ENCODE measurements at places on chromosomes 12 and 14. TPM values are rescaled to one million over a fixed set of nuclear protein-coding genes. Genes with fewer than 3 reads are reported as not detected.

DNA sequence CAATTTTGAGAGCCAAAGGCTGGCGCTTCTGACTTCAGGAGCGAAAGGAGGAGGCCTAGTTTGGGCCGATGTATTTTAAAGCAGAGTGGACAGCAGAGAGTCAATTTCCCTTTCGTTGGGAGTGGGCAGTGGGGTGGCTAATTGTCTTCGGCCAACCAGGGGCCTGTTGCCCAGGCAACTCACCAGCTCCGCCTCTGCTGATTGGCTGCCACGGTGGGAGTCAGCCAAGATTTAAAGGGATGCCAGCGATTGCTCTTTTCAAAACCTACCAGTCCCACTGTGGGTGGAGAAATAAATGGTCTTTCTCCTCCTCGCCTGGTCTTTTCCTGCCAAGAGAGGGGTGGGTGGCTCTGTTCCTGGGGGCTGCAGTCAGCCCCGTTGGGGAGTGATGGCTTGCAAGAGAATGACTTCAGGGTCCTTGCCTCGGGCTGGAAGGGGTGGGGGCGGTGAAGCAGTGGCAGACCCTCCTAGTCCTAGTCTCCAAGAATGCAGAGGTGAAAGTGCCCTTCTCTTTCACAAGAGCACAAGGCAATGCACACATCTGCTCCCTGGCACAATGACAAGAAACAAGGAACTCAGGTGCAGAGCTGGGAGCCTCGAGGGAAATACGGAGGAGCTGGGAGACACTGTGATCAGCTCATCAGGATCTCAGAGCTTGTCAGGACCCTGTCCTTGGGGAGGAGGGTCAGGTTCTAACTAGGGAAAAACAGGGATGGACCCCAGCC, 37.7 kb downstream of the RASAL1 start:
- DNase-seq = no peak

DNA sequence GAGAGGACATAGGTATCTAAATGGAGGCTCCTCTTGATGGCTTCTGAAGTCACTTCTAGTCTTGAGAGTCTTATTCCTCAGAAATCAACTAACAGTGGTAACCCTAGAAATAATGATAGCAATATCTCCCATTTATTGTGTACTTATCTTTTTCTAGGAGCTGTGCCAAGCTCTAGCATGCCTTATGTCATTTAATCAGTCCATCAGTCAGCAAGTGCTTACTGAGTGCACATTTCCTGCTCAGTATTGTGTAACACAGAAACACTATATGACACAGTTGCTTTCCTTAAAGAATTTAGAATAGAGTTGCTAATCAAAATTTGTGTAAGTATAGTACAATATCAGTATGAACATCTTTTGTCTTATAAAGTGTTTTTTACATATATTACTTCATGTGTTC, 36.6 kb downstream of the KRT76 start:
- DNase-seq = no peak

DNA sequence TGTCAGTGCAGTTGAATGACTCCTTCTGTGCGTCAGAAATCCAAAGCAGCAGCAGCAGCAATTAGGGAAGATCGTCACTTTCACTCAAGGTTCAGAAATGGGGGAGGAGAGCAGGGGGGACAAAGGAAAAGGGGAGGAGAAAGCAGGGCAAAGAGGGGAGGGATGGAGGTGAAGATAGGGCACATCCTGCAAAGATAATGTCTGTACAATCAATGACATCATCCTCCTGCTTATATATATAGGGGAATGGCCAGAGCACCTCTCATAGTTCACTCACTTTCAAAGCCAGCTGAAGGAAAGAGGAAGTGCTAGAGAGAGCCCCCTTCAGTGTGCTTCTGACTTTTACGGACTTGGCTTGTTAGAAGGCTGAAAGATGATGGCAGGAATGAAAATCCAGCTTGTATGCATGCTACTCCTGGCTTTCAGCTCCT, at the start of gene NTS:
TSS of gene NTS (plus strand) at position 265 of the 431 bp plus-strand sequence. CDS start at position 374, 109 bp downstream.
- no peak for DNase-seq

DNA sequence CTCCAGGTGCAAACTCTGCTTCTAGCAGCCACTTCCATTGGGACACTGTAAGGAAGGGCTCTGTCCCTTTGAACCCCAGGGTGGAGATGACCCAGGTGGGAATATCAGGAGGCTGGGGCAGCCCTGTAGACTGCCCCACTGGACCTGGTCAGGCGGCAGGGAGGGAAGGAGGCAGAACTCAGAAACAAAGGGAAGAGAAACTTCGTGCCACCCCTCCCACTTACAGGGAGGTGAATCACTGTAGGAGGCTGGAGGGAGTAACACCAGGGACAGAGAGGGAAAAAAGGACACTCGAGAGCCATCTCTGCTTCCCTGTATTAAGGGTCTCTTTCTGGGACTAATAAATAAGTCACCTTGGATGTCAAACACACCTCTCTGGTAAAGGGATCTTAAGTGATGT, 37.4 kb downstream of the ISCA2 start:
- no peak for DNase-seq

DNA sequence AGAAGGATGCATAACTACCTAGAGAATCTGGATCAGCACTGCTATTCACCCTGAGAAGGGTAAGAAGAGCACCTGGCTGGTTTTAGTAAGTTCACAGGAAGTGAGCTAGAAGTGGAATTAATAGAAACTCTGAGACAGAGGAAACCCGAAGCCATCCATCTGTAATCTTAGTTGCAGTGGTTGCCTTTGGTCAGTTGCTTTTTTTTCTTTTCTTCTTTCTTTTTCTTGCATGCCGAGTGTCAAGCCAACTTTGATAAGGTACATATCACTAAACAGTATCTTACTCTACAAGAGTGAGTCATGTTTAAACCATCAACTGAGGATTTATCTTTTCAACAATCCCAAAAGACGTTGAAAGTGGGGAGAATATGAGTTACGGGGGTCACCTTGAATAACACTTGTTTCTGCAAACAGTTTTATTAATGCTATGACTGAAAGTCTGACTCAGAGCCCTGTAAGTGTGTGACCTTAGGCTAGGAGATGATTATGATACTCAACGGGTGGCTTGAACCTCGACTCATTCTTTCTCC, 26.7 kb downstream of the C12orf75 start:
- peak; percentile 92 for DNase-seq

DNA sequence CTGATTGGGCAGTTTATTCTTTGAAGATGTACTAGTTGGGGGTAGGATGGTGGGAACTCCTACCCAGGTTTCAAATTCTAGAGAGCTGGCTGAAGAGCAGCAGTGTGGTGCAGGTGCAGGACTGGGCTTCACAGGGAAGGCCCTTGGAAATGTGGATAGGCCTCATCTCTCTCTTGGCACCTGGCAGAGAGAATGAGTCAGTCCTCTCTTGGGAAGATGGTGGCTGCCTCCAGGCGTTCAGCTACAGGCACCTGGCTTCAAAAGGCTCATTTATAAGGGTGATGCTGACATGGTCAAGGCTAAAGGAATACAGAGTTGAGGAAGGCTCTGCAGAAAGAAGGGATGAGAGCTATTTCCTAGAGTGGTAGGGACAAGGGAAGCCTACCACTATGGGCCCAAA, 179.7 kb upstream of the VASH1 start:
- peak; percentile 10 for DNase-seq

DNA sequence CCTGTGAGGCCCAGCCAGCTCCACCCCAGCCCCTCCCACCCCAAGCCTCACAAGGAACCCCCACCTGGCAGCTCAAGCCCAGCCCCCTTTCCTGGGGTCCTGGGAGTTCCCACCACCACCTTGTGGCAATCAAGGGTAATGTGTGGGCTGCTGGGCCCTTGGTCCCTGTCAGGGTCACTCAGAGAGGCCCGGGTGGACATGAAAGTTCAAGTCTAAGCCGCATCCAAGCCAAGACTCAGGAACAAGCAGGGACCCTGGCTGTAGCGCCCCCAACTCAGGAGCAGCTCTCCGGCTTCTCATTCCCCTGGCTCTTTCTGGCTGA, 106.4 kb upstream of the C14orf180 start:
- no peak for DNase-seq

GRCh38 chr12:101490286-101490920, 15.3 kb downstream of the SPIC start:
- peak; percentile 7 for DNase-seq

GRCh38 chr14:23117371-23118020, 1.6 kb downstream of the CEBPE start:
- no peak for DNase-seq

GRCh38 chr12:102781117-102781516, 135.9 kb downstream of the PAH start:
- DNase-seq = no peak

DNA sequence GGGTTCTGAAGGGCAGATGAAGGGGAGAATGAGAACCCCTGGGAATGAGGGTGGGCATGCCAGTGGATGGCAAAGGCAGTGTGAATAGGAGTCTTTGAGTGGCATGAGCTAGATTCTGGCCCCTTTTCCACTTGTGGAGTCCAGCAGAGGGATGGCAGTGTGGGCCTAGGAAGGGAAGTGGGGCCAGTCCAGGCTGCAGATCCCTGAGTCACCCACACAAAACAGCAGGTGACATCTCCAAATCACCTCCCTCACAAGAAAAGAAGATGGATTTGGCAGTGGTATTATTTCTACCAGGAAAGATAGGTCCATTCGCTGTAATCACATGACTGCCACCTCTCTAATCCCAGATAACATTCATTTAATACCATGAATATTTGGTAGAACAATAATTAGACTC, 151.3 kb downstream of the TTC7B start:
- no peak for DNase-seq

- no peak for DNase-seq
These were observed 9.0 kb upstream of the SIX1 start for GRCh38 chr14:60658211-60658690.

- no peak for DNase-seq
These were observed 260.5 kb downstream of the MSRB3 start for GRCh38 chr12:65539023-65539422.

- no peak for DNase-seq
These were observed at the start of gene ACRBP for GRCh38 chr12:6647083-6647604. ACRBP (minus strand) TSS chr12:6647432; CDS start chr12:6647366, 66 bp downstream.

DNA sequence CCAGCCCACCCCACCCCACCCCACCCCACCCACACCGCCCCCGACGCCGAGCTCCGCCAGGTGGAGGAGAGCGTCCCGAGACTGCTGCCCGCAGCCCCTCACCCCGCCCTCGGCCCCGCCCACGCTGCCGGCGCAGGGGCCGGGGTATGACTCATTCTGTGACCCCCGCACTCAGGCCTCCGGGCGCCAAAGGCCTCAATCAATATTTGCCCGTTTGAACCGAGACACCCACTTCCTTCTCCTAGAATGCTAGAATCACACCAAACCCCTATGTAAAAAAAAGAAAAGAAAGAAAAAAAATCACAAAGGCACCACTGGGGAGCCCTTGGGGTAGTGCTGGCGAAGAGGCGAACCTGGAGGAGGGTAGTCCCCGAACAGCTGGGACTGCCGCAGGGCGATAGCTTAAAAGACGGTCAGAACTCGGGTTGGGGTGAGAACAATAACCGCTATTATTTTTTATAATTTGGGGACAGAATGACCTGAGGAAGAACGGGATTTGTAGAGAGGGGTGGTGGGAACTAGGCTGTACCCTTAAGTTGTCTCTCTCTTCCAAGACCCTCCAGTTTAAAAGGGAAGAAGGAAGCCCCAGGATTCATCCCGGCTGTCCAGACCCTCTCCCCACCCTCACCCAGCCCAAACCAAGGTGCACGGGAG, 894 bp downstream of the KRT8 start:
- peak; percentile 44 for DNase-seq

DNA sequence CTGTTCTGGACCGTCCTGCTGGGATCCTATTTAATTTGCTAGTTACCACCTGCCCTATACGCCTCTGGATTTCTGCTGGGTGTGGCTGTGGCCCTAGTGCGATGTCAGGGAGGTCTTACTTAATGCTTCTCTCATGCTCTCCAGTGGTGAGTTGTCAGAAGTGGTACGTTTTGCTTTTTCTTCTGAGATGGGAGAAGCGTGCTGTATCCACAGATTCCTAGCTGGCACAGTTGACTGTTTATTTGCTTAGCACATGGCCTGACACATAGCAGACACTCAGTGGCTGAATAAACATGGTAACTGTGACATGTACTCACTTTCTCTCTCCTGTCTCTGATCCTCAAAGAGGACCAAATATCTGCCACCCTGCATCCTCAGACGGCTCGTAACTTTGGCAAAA, 107.3 kb downstream of the CACNA1C start:
- DNase-seq = no peak

DNA sequence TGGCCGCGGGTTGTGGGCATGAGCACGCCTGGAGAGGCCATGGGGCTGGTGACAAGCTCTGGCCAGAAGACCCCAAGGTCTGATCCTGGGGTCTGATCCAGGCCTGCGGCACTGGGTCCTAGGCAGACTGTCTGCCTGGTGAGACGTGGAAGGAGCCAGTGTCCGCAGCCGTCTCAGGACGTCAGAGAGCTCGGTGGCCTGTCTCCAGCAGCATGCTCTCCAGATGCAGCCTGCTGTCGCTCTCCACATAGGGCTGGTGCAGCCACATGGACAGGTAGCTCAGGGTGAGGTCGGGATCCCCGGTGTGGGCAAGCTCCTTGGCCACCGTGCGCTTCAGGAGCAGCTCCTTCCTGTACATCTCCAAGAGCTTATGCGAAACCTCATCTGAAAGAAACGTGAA, 14.3 kb downstream of the CINP start:
- DNase-seq = no peak

GRCh38 chr12:43766291-43766690, 7.5 kb downstream of the IRAK4 start:
- DNase-seq = no peak

DNA sequence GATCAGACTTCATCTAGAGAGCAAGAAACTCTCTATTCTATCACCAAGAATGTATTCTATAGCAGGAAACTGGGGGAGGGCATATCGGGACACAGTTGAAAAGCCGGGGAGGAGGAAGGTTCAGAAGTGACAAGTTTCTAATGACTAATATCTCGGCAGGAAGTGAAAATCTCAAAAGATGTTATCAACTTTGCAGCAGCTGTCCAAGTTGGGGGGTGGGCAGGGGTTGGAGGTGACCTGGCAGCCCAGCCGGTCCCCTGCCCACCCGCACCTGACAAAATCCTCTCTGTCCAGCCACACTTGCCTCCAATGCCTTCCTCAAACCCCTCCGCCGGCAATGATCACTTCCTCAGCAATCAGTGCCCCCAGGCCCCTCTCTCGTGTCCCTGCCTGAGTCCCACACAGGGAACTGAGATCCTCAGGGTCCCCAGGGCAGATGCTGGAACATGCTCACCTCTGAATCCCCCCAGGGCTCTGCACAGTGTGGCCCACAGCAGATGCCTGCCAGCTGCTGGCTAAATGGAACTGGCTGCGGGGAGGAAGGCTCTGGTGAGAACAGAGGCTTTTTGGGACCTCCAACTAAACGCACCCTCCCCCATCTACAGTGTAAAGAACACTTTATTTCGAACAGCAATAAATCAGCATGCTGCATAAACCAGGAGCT, 43.9 kb downstream of the CCDC88C start:
- peak; percentile 54 for DNase-seq

GRCh38 chr12:55019784-55020183, at the start of gene NEUROD4:
NEUROD4 (plus strand) TSS chr12:55019974; CDS start chr12:55026440, 6,466 bp downstream.
- DNase-seq = peak; percentile 33

GRCh38 chr12:124745891-124746570, 117.6 kb downstream of the SCARB1 start:
- peak; percentile 96 for DNase-seq

- DNase-seq = peak; percentile 25
These were observed 36.2 kb upstream of the ETNK1 start for GRCh38 chr12:22588817-22589216.

GRCh38 chr14:75711796-75712211, 50.8 kb downstream of the TTLL5 start:
- DNase-seq = peak; percentile 97

GRCh38 chr14:53896726-53897125, 59.9 kb downstream of the BMP4 start:
- peak; percentile 13 for DNase-seq

The KRT75 gene
- total RNA-seq = 0.02 TPM

The RAPGEF3 gene
- 1.2 TPM for total RNA-seq

The TNFAIP2 gene
- total RNA-seq = 135 TPM

The MIP gene
- total RNA-seq = 0.15 TPM

The BTBD6 gene
- 28.4 TPM for total RNA-seq

The DNAAF2 gene
- total RNA-seq = 10.4 TPM

The COX8C gene
- not detected for total RNA-seq

The MMP19 gene
- total RNA-seq = 1.5 TPM
